ENCODE measurements at places on chromosomes 3 and 15. TPM values are rescaled to one million over a fixed set of nuclear protein-coding genes. Genes with fewer than 3 reads are reported as not detected.
A peak's percentile ranks its signal among the peaks of the same experiment; 100 is the strongest.

DNA sequence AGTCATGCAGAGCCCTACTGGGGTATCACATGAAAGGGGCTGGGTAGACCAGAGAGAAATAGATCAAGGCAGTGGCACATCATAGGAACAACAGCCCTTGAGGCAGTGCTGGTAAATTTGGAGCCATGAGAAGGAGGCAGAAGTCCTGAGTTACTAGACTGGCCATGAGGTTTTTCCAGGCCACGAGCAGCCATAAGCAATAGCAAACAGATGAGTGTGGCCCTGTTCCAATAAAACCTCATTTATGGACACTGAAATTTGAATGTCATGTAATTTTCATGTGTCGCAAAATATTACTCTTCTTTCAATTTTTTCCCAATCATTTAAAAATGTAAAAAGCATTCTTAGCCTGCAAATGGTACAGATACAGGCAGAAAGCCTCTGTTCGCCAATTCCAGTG lies 28.1 kb upstream of the LRRN1 start:
- no peaks in the 10 kb centered on the region for H3K27me3 ChIP-seq
- H3K4me1 ChIP-seq, result no peaks in the 10 kb centered on the region
- no peak overlapping the region for H3K27ac ChIP-seq
- no peaks in the 10 kb centered on the region for H3K36me3 ChIP-seq
- DNase-seq, result no peak
- H3K4me3 ChIP-seq, result no peak overlapping the region

GRCh38 chr3:112610121-112610520 lies 30.8 kb downstream of the CCDC80 start:
- H3K4me3 ChIP-seq, result no peak overlapping the region
- H3K36me3 ChIP-seq, result peaks cover 6% of the 10 kb centered on the region
- no peak overlapping the region for H3K27ac ChIP-seq
- DNase-seq, result peak; percentile 85

DNA sequence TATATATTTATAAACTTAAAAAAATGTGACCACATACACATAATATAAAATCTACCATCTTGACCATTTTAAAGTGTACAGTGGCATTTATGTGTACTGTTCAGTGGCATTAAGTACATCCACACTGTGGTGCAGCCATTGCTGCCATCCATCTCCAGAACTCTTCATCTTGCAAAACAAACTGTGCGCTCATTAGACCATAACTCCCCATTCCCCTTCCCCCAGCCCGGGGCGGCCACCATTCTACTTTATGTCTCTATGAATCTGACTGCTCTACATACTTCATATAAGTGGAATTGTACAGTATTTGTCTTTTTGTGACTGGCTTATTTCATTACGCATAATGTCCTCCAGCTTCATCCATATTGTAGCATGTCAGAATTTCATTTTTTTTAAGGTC lies 47.8 kb downstream of the CTXND1 start:
- peaks cover 6% of the 10 kb centered on the region for H3K27me3 ChIP-seq
- no peak for DNase-seq
- no peak overlapping the region for H3K4me3 ChIP-seq
- H3K4me1 ChIP-seq, result no peaks in the 10 kb centered on the region

DNA sequence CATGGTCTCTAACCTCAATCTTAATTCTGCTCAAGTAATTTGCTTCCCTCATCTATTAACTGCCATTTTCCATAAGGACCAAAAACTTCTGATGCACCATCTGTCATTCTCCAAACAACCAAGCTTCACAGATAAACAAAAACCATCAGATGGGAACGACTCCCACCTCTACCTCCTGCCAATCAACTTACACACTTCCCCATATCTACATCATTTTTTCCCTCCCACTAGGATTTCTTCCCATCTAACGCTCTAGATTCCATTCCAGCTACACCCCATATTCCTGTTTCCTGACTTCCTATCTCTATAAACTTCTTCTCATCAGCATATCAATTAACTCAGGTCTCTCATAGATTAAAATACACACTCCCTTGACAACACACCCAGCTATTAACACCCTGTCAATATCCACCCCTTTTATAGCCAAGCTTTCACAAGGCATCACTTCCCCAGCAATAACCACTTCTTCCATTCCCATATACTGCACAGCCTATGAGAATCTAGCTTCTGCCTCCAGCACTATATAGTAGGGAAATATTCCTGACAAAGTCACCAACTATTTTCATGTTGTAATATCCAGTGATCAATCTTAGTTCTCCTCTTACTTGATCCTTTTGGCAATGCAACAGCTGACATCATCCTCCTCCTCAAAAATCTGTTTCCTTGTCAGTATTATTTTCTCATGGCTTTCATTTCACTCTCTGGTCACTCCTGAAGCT lies 39.2 kb downstream of the SNX4 start:
- no peak overlapping the region for H3K4me3 ChIP-seq
- no peaks in the 10 kb centered on the region for H3K27me3 ChIP-seq
- no peak overlapping the region for H3K27ac ChIP-seq
- H3K36me3 ChIP-seq, result no peaks in the 10 kb centered on the region
- H3K4me1 ChIP-seq, result no peaks in the 10 kb centered on the region
- peak; percentile 74 for DNase-seq

GRCh38 chr3:15439476-15439875 lies 12.1 kb downstream of the EAF1 start:
- DNase-seq, result no peak
- no peaks in the 10 kb centered on the region for H3K4me1 ChIP-seq
- H3K36me3 ChIP-seq, result peaks cover 9% of the 10 kb centered on the region
- no peak overlapping the region for H3K4me3 ChIP-seq
- peak overlapping the region; percentile 13 for H3K27ac ChIP-seq

GRCh38 chr3:10941972-10942371 lies 50.6 kb upstream of the SLC6A1 start:
- no peaks in the 10 kb centered on the region for H3K27me3 ChIP-seq
- no peak overlapping the region for H3K4me3 ChIP-seq
- no peak overlapping the region for H3K27ac ChIP-seq
- no peaks in the 10 kb centered on the region for H3K36me3 ChIP-seq

DNA sequence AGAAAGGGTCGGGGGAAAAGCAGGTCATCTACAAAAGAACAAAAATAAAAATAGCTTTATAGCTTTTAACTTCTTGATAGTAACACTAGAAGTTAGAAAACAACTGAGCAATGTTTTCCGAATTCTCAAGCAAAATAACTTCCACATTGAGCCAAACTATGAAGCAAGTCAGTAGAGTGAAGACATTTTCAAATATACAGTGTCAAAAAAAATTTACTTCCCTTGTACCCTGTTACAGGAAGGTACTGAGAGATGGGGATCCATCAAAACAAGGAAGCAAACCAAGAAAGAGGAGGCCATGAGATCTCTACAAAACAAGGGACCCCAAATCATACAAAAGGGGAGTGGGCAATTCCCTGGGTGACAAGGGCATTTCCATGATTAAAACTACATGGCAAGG lies 26.6 kb upstream of the STIMATE start:
- no peaks in the 10 kb centered on the region for H3K27me3 ChIP-seq
- no peak for DNase-seq
- H3K4me1 ChIP-seq, result no peaks in the 10 kb centered on the region
- H3K36me3 ChIP-seq, result no peaks in the 10 kb centered on the region

DNA sequence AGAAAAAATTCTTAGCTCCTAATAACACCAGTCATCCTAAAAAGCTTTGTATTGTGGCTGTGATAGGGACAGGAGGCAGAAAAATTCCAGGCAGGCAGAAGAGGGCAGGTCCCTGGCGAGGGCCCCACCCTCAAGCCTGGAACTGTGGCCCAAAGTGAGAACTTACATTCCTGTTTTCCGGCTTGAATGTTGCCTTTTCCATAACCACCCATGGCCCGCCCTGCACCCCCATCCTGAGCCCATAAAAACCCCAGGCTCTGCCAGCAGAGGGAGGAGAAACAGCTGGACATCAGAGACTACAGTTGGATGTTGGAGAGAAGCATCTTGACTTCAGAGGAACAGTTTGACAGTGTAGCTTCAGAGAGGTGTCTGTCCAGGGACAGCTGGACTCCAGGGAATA lies 37.3 kb downstream of the SLCO2A1 start:
- H3K36me3 ChIP-seq, result no peaks in the 10 kb centered on the region
- peaks cover 7% of the 10 kb centered on the region for H3K27me3 ChIP-seq
- DNase-seq, result no peak

GRCh38 chr3:50286322-50287227 lies 5.7 kb downstream of the IFRD2 start:
- no peak overlapping the region for H3K4me3 ChIP-seq
- H3K36me3 ChIP-seq, result peaks cover 14% of the 10 kb centered on the region
- no peaks in the 10 kb centered on the region for H3K27me3 ChIP-seq
- DNase-seq, result no peak
- H3K27ac ChIP-seq, result no peak overlapping the region

GRCh38 chr3:56202997-56203396 lies 265.3 kb downstream of the ERC2 start:
- DNase-seq, result no peak
- no peak overlapping the region for H3K4me3 ChIP-seq
- no peaks in the 10 kb centered on the region for H3K4me1 ChIP-seq

DNA sequence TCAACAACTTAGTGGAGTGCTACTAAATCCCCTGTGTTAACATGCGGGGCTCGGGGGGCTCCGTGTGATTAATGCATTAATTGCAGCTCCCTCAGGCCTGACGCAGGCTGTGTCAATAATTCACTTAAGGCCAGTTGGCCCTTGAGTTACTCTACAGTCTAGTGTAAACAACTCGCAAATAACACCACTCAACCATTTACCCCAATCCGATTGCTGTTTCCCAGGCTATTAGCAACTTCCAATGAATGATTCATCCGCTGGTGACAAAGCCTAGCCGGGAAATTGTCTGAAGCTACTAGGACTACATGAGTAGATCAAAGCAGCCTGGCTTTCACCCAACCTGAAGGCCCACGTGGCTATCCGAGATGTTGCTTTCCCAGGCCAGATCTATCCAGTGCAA lies 121.3 kb upstream of the SOX14 start:
- no peak overlapping the region for H3K27ac ChIP-seq
- H3K36me3 ChIP-seq, result no peaks in the 10 kb centered on the region
- H3K4me1 ChIP-seq, result no peaks in the 10 kb centered on the region
- no peak for DNase-seq

GRCh38 chr3:112855883-112856282 lies 9.2 kb upstream of the CD200R1L start:
- H3K27me3 ChIP-seq, result no peaks in the 10 kb centered on the region
- no peak overlapping the region for H3K27ac ChIP-seq
- DNase-seq, result no peak
- no peaks in the 10 kb centered on the region for H3K36me3 ChIP-seq
- no peaks in the 10 kb centered on the region for H3K4me1 ChIP-seq
- H3K4me3 ChIP-seq, result no peak overlapping the region

SI gene
- not detected for total RNA-seq

SNTN gene
- total RNA-seq, result not detected

LIPH gene
- total RNA-seq, result under 0.01 TPM

STRIT1 gene
- total RNA-seq, result not detected

GOLGA6B gene
- not detected for total RNA-seq

EFL1 gene
- total RNA-seq, result 21.8 TPM

GOLGA6A gene
- not detected for total RNA-seq
